Stimulated activated CD4-positive, alpha-beta T cell treated with anti-CD3 and anti-CD28 coated beads, Interleukin-1b, Interleukin-23, amount 100 ng/mL, for 48 hours (primary cell): ENCODE measurements at places on chromosomes 13 and 19.

DNA sequence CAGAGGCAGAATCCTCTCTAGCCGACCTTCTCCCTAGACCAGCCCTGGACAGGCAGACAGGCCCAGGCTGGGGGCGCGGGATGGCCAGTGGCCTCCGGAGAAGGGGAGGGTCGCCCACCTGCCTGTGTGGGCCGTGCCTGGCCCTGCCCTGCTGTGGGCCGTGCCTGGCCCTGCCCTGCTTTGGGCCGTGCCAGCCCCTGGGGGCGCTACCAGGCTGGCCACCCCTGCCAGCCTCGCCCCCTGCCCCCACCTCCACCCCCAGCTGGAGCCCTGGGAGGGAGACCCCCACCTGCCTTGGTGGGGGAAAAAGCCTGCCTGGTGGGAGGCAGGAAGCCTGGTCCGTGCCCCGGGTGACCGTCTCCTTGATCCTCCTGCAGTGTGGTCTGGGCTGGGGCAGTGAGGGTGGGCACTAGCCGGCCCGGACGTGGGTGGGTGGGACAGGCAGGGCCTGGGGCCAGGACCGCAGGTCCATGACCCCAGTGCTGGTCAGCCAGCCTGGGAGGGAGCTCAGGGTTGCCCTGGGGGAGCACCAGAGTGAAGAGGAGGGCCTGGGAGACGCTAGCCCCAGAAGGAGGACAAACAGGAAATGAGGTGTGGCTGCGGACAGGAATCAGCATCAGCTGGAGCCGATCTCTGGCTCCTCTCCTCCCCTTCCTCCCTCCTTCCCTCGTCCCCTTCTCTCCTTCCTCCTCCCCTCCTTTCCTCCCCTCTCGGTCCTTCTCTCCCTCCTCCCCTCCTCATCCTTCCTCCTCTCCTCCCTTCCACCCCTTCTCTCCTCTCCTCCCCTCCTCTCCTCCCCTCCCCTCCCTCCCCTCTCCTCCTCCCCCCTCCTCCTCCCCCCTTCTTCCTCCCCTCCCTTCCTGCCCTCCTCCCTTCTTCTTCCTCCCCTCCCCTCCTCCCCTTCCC, 5.1 kb upstream of the MKNK2 start:
- no peak for DNase-seq

- no peak for DNase-seq
Measured at GRCh38 chr13:106630162-106630561, 62.2 kb upstream of the ARGLU1 start.

DNA sequence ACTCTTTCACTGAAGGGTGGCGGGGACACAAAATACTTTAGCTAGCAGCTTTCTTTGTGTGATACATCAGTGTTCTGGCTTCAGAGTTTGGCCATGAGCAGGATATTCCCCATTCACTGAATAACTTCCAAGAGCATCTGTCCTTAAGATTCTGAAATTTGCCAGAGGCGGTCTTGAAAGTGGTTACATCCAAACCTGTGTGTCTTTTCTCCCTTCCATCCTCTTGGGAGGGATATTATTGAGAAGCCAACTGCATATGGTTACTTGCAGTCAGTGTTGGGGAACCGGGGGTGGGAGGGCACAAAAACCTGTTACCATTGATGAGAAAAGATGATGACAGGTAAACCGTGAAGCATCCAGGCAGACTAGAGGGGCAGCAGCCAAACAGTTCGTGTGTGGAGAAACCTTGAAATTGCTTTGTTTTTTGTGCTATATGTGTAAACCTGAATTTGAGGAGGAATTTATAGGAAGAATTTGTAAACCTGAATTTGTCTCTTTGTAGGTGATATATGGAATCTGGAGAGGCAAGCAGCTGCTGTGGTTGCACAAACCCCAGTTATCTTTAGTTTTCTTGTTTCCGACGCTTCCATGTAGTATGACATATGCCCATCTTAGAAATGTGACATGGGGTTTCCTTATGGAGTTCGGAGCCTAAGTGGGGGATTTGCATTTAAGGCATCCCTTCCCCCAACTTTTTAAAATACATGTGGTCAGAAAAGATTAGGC, 104.8 kb downstream of the WDFY2 start:
- DNase-seq, result no peak

DNA sequence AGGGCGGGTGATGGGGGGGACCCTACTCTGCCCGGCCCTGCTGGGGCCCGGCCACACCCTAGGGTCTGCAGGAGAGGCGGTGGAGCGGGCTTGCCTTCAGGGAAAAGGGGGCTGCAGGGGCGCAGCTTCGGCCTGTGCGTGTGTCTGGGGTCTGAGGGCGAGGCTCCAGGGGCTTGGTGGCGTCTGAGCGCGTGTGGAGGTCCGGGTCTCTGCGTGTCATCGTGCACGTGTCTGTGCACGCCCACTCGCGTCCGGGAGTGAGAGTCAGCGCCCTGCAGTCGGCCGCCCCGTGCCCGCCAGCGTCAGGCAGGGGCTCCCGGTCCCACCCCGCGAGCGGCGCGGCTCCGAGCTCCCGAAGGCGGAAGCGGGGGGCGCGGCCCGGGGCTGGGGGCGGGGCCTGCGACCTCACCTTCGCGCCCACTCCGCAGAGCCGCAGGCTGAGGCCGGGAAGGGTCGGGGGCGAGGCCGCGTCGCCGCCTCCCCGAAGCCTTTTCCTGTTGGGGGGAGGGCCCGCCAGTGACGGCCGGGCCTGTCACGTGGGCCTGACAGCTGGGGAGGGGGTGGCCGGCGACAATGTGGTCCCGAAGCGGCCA, at the start of gene ARHGAP45:
ARHGAP45 (plus strand) TSS at position 420 of the 593 bp plus-strand sequence. CDS start 239 bp downstream, outside the sequence.
- peak; percentile 80 for DNase-seq

- DNase-seq, result peak; percentile 26
Measured at GRCh38 chr19:3506384-3507340, 551 bp downstream of the FZR1 start.

DNA sequence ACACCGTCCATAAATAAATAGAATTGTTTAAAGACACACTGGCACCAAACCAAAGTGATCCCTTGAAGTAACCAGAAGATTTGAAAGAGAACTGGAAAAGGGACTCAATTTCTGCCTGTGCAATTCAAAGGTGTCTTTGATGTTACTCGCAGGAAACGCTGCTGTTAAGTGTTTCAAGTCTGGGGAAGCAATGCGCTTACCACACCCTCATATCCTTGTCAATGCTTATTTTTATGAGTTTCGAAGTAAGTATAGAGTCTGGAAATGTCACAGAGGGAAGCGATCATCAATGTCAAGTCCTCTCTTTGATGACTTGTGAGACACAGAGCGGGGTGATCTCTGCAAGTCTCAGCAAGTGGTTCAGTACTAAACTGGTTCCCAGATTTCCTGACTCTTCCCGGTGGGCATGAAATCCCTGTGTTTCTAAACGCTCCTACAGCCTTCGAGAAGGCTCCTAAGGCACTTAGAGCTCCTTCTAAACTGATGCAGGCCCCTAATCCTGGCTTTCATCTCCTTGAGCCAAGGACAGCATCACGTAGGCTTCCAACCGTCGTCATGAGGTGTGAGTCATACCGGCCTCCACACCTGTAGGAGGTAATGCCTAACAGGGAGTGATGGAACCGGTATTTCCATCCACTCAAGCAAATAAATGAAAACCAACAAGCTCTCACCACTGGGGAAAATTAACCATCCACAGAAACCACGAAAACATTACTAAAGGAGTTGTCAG, 22.8 kb downstream of the SYDE1 start:
- peak; percentile 63 for DNase-seq

DNA sequence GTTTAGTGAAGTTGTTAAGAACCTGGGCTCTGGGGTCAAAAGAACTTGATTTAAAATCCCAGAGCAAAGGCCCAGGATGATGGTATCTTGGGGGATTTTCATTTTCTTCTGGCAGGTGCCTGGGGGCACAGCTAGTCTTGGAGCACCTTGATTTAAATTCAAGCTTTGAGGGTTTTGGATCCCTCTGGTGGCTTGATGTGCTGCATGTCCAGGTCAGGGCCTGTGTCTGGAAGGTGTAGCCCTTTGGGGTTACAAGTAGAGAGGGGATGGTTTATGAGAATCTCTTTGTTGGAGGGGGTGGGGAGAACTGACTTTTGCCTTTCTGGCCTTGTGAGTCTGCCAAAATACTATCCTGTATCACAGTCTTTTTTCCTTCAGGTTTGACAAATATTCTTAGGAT, 55.8 kb downstream of the AKAP11 start:
- no peak for DNase-seq

- no peak for DNase-seq
Measured at GRCh38 chr13:112905619-112905989, 63.4 kb upstream of the MCF2L start.

DNA sequence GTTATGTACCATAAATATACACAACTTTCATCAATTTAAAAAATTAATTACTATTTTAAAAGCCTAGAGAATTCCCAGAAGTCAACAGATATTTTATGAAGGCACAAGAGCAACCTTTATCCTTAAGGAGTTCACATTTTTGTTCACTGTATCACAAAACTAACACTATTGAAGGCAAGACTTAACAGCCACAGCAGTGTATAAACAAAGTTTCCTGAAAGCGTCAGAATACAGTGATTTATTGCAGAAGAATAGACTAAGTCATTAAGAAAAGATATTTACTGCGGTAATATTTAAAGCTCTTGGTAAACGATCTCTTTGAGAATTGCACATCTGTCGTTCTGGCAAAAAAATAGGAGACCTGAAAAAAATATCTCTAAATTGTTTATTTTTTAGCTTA, 419.3 kb upstream of the NBEA start:
- DNase-seq, result no peak

DNA sequence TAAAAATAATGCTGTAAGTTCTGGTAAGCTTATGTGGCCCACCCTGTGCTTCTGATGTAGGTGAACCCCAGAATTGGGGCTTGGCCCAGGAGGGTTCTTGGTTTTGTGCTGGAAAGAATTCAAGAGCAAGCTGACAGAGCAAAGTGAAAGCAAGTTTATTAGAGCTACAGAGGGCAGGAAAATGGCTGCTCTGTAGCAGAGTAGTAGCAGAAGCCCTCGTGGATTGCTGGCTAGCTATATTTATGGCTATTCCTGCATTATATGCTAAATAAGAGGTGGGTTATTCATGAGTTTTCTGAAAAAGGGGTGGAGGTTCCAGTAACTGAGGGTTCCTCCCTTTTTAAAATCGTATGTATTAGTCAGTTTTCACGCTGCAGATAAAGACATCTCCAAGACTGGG, 20.6 kb upstream of the ZNF599 start:
- DNase-seq, result no peak

DNA sequence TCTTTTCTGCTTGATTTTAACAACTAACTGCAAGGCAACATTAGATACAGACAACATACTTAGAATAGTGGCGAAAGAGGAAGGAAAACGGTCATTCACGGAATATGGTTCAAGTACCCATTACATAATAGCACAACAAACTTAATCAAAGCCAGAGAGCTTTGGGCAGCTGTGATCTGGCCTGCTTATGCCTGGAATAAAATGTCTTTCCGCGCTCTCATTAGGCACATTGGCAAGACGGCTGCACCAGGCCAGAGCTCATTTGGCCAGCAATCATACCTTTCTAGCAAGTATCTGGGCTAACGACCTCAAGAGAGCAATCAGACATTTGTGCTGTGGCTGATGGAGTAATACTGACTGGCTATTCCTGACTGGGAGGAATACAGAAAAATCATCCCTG, 112.8 kb downstream of the NALCN start:
- DNase-seq, result no peak

- DNase-seq, result no peak
Measured at GRCh38 chr13:39370554-39370953, 232.4 kb downstream of the LHFPL6 start.

DNA sequence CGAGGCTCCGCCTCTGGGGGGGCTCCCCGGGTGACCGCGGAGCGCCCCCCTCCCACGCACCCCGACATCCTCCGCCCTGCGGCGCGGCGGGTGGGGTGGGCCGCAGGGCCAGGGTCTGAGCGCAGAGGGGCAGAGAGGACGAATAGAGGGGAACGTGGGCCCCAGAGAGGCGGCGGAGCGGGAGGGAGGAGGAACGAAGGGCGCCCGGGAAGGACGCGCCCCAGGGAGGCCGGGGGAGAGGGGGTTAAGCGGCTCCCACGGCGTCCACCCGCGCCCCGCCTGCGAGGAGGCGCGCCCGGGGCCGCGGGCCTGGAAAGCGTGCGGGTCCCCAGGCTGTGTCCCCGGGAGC, 1.0 kb downstream of the HCN2 start:
- no peak for DNase-seq

GRCh38 chr19:42065511-42065910, 4.5 kb downstream of the GRIK5 start:
- no peak for DNase-seq

- no peak for DNase-seq
Measured at GRCh38 chr13:102729560-102730270, 34.9 kb upstream of the METTL21C start.

- no peak for DNase-seq
Measured at GRCh38 chr19:40280608-40281221, 4.4 kb downstream of the AKT2 start.

GRCh38 chr19:5983367-5983955, 5.5 kb upstream of the RANBP3 start:
- no peak for DNase-seq

GRCh38 chr19:16442386-16443276, 29.1 kb downstream of the EPS15L1 start:
- DNase-seq, result no peak

DNA sequence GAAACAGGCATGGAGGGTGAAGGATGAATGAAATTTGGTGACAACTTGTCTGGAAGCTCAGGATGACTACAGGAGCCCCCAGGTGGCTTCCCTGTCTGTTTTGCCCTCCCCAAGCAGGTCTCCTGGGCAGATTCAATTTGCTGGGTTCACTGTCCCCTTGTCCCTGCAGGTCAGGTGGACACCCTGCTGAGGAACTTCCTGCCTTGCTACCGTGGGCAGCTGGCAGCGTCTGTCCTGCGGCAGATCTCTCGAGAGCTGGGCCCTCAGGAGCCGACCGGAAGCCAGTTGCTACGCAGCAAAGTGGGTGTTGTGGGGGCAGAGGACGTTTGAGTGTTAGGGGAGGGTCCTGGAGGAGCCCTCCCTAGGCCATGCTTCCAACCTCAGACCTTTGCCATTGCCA, 19.1 kb downstream of the PGLS start:
- no peak for DNase-seq

GRCh38 chr19:13420780-13421179, 85.5 kb downstream of the CACNA1A start:
- DNase-seq, result no peak

DNA sequence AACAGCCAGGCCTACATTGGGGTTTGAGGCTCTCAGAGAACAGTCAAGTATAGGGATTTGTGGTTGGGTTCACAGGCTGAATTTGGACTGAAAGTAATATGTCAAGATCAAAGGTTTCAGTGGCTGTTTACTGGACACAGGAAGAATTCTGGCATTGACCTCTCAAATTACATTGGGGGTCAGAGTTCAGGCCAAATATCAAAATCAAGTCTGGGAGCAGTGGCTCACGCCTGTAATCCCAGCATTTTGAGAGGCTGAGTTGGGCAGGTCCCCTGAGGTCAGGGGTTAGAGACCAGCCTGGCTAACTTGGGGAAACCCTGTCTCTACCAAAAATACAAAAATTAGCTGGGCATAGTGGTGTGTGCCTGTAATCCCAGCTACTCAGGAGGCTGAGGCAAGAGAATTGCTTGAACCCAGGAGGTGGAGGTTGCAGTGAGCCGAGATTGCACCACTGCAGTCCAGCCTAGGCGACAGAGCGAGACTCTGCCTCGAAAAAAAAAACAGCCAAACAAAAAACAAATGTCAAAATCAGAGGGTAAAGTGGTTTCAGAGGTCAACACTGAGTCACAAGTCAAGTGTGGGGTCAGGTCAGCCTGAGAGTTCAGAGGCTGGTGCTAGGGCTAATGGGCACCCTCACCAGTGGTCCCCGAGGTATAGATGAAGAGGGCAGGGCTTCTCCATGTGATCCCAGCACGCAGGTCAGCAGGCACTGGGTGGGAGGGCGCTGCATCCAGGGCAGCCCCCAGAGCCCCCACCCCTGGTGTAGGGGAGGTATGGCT, 1.5 kb downstream of the SLC27A5 start:
- DNase-seq, result no peak

- DNase-seq, result no peak
Measured at GRCh38 chr13:90103099-90103784, 1244.2 kb upstream of the MIR17HG start.

GRCh38 chr19:2115911-2116426, 19.3 kb downstream of the IZUMO4 start:
- no peak for DNase-seq
